Epithelial cell of proximal tubule (primary cell): ENCODE measurements at places on chromosomes 5 and 9. TPM values are rescaled to one million over a fixed set of nuclear protein-coding genes. Genes with fewer than 3 reads are reported as not detected.

Gene BARHL1
- not detected in 2 replicates for total RNA-seq

Gene IL3
- not detected in 2 replicates for total RNA-seq

Gene APBA1
- 0.29 and 0.36 TPM in 2 replicates for total RNA-seq

Gene KCNN2
- 0.22 TPM in 1 of 2 replicates, not detected in the other for total RNA-seq

Gene PITX1
- 0.14 and 1.6 TPM in 2 replicates for total RNA-seq

Gene PNPLA7
- total RNA-seq = under 0.01 and 0.06 TPM in 2 replicates

Gene SAP30L
- total RNA-seq = 9.1 and 22.5 TPM in 2 replicates

Gene FRMPD1
- total RNA-seq = under 0.01 TPM in 1 of 2 replicates, not detected in the other

Gene MYMK
- not detected in 2 replicates for total RNA-seq

Gene PROB1
- total RNA-seq = 2.7 and 3.1 TPM in 2 replicates

Gene TAF11L11
- total RNA-seq = 1.8 TPM in 1 of 2 replicates, not detected in the other

Gene PTPN3
- 33.0 and 53.0 TPM in 2 replicates for total RNA-seq

- no peak for DNase-seq
Measured at GRCh38 chr5:61894046-61894445, 412.0 kb upstream of the KIF2A start.

DNA sequence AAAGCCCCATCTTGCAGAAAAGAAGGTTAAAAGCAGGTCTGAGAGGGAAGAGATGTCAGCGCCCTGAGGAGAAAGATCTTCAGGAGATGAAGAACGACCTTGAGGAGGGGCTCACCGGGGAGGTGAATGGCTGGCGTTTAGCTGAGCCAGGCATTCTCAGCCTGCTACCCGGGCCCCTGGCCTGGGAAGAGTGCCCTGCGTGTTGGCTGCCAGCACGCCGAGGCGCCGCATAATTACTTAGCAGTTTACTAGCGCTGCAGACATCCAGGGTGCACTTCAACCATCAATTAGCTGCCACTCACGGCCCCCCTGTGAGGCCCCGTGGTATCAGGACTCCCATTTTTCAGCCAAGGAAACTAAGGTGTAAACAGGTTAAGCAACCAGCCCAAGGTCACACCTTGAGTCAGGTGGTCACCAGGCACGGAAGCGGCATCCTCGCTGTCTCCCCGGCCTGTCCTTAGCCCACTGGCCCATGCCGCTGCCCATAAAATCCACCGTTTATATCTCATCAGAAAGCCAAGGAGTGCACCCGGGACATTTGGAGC lies 551.9 kb downstream of the BNC2 start:
- no peak for DNase-seq

- DNase-seq = peak; percentile 23
Measured at GRCh38 chr9:114953959-114954358, 23.6 kb upstream of the TNFSF8 start.

DNA sequence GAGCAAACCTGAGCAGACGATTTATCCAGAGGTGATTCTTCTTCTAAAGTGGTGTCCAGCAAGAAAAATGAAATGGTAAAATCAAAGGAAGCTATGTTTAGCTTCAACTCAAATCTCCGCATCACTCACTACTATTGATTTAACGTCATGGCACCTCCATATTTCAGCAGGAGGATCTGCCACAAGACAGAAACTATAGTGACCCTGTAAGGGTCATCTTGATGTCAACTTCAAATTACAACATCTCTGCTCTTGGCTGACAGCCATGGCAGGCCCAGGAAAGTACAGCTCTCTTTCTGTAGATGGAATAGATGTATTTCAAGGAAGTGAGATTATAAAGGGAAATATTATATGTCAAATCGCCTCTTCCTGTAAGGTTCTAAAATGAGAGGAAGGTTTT lies 10.1 kb upstream of the EFNA5 start:
- no peak for DNase-seq

GRCh38 chr5:14399054-14399692 lies 182.4 kb upstream of the OTULINL start:
- DNase-seq = no peak

DNA sequence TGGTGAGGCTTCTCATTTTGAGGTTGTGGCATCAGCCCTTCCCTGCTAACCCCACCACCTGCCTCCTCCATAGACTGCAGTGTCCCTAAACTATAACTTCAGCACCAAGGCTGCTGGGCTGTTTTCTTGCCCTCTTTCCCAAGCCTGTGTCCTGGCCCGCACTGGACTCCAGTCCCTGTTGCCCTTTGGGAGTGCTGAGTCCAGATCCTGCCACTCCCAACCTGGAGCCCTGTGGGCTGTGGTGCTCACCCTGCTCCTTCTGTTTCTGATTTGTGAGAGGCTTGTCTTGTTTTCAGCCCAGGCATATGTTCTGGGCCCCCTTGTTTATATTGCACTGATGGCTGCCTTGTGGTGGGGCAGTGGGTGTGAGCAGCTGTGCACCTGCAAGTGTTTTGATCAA lies 39.7 kb upstream of the RNU6ATAC start:
- DNase-seq = no peak

DNA sequence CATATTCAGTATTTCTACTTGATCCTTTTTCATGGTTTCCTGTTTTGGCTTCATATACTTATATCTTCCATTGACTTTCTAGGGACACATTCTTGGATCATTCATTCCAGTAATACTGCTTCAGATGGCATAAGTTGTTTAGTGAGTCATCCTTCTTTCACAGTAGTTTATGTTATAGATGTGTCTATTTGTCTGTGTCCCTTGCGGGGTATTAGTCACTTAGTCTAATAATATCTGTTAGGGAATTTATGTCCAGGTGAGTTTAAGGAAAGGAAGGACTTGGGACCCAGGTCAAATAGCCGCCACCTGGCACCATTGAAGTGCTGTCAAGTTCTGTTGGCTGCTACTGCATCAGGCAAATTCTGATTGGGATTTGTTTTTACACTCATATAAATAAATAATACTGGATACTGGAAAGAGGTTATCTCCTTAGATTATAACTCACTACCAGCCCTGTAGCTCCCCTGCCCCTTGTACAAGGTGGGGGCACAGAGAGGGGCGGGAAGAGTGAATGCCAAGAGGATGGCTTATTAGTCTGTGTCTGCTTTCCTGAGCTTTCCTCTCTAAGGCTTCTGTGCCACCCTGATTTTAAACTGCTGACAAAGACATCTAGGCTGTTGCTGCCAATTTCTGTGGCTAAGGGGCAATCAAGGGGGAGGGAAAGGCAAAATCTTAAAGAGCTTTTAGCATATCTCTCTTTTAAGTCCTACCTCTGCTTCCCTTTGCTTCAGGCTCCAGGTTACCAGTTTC lies 64.9 kb downstream of the CDC42SE2 start:
- no peak for DNase-seq

GRCh38 chr5:88290801-88291200 lies 22.2 kb upstream of the TMEM161B start:
- DNase-seq = no peak

- DNase-seq = no peak
Measured at GRCh38 chr9:3873818-3874217, 348.0 kb upstream of the RFX3 start.

DNA sequence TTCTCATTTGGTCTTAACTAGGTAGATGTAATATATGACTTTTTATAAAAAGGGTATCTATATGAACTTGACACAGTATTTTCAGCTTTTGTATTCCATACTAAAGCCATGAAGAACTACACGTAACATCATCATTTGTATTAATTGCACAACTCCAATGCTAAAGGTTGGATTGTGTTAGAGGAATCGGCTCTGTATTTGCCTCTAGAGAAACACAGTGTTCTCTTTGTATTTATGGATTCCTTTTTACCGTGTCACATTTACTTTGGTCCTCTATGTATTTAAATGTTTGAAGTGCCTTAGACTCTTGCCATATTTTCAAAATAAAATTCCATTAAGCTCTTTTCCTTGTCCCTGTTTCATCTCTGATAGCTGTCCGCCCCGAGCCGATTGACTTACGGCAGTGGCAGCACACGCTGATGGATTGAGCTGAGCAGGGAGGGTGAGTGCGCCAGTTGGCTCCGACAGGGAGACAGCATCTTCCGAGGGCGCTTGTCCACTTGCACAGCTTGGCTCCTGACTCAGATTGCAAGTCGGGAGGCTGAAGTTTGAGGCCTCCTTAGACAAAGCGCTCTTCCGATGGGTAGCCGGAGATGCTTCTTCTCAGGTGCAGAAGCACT lies 95.6 kb upstream of the DMRT1 start:
- DNase-seq = no peak

- no peak for DNase-seq
Measured at GRCh38 chr9:69221036-69221435, 47.0 kb downstream of the TJP2 start.

DNA sequence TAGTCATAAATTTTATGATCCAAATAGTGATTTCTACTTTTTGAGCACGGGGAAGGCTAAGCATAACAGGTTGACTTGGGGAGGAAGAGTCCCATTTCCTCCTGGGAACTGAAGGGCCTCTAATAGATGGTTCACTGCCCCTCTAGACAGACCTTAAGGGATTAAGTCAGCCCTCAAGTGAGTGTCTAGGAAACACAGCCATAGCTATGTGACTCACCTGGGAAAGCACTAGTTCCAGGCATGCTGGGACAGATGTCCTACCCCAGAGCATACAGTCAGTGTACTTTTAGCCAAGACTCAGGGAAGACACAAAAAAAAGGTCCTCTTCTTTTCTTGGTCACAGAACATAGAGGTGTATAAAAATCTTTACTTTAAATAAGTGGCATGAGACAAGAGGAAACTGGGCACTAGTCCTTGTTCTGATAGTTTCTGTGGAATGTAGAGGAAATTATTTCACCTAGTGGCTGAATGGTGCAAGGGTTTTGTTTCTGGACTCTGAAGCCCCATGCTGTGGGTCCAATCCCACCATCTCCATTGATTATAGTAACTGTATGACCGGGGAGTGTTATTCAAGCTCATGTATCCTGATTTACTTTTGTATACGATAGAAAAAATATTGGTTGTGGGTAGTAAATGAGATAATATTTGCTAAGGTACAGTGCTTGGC lies 86.0 kb downstream of the NREP start:
- peak; percentile 74 for DNase-seq

DNA sequence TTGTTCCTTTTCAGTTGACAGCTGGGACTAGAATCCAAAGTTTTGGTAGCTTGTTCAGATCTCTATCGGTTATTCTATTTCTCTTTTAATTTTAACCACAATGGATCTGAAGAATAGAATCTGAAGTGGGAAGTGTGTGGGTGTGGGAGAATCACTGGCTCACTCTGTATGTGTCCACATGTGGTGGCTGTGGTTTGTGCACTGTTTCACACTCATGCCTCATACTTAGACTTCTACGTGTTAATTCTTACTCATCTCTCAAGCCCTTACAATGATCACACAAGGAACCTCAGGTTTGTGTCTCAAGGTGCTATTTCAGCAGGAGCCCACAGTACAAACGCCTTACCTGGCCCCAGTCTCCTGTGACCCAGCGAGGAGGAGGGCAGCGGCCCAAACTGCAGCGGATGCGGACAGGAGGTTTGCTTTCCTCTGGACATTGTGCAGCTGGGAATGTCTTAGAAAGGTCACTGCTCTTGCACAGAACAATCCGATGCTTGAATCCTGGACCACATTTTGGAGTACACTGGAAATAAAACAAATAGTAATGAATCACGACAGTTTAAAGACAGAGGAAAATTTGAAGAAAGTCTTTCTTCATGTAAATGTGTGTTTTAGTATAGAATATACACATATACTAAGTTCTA lies 309.1 kb downstream of the ADAMTS6 start:
- DNase-seq = no peak

- DNase-seq = peak; percentile 98
Measured at GRCh38 chr5:89313044-89313443, 430.1 kb upstream of the MEF2C start.

GRCh38 chr5:151691706-151692105 lies 5.0 kb upstream of the SPARC start:
- DNase-seq = no peak

DNA sequence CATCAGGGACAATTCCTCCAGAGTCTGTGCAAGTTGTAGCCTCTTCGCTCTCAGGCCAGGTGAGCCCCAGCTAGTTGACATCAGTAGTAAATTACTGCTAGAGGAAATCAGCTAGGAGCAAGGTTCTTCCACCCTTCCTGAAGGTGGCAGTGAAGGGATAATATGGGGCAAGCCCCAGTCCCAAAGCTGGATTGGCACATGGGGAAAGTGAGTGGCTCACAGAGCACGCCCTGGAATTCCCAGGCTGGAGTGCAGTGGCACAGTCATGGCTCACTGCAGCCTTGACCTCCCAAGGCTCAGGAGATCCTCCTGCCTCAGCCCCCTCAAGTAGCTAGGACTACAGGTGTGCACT lies 82.1 kb downstream of the CYFIP2 start:
- no peak for DNase-seq

DNA sequence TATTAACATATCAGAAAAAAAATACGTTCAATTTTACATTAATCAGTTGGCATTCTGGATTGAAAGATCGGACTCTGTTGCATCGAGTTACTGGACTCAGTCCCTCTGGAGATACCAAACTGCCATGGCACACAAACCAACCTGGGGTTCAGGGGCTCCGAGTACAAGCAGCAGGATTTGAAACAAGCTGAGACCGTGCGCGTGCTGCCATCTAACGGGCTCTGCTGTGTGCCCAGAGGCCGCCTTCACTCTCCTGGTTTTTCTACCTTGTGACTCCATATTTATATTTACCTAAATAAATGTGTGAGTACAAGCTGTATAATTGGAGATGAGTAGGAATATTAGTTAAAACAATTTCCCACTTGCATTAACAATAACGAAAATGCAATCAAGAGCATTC lies 48.2 kb downstream of the ANXA1 start:
- no peak for DNase-seq

GRCh38 chr5:38420691-38421390 lies 135.6 kb downstream of the LIFR start:
- no peak for DNase-seq

DNA sequence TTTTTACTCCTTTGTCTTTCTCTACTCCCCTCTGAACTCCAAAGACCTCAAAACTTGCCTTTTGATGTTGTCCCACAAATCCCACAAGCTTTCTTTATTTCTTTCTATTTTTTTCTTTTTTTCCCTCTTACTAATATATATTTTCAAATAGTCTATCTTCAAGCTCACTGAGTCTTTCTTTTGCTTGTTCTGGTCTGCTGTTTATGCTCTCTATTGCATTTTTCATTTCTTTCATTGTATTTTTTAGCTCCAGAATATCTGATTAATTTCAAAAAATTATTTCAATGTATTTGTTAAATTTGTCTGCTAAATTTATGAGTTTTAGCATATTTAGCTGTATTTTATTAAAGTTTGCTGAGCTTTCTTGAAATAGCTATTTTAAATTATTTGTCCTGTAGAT lies 223.3 kb upstream of the IRX1 start:
- no peak for DNase-seq

- peak; percentile 30 for DNase-seq
Measured at GRCh38 chr5:88268385-88269184, at the start of gene TMEM161B. TMEM161B (minus strand) TSS chr5:88268845; CDS start chr5:88268723, 122 bp downstream.

- peak; percentile 82 for DNase-seq
Measured at GRCh38 chr5:122846051-122846550, 688 bp downstream of the SNX24 start.
